Uterine smooth muscle cell (primary cell): ENCODE measurements at places on chromosomes 3 and 15. TPM values are rescaled to one million over a fixed set of nuclear protein-coding genes. Genes with fewer than 3 reads are reported as not detected.

Gene ZNF660
- total RNA-seq = 0.55 and 1.7 TPM in 2 replicates

Gene MED12L
- total RNA-seq = 0.25 and 0.33 TPM in 2 replicates

Gene UPK1B
- not detected in 2 replicates for total RNA-seq

Gene ROPN1
- not detected in 2 replicates for total RNA-seq

Gene SLC24A5
- total RNA-seq = not detected in 2 replicates

Gene SNTN
- not detected in 2 replicates for total RNA-seq

Gene KBTBD13
- total RNA-seq = not detected in 2 replicates

Gene RPP25
- 2.1 and 2.9 TPM in 2 replicates for total RNA-seq

Gene SLC12A1
- not detected in 2 replicates for total RNA-seq

Gene FBN1
- 481 and 802 TPM in 2 replicates for total RNA-seq

Gene UQCC5
- 1.8 and 12.6 TPM in 2 replicates for total RNA-seq

Gene TOPAZ1
- under 0.01 TPM in 1 of 2 replicates, not detected in the other for total RNA-seq

Gene C3orf18
- 12.9 and 20.2 TPM in 2 replicates for total RNA-seq

Gene CERS3
- total RNA-seq = not detected in 2 replicates

Gene CLSTN2
- 0.50 and 1.00 TPM in 2 replicates for total RNA-seq

Gene TM4SF18
- total RNA-seq = 0.22 and 0.37 TPM in 2 replicates

Gene SMARCC1
- total RNA-seq = 31.4 and 33.7 TPM in 2 replicates

Gene DUOX1
- total RNA-seq = not detected in 2 replicates

Gene CIDEC
- 0.12 TPM in 1 of 2 replicates, not detected in the other for total RNA-seq

Gene CATSPER2
- 2.1 and 2.9 TPM in 2 replicates for total RNA-seq

Gene IGSF10
- 0.33 and 0.37 TPM in 2 replicates for total RNA-seq

Gene SLC22A13
- 0.22 and 0.25 TPM in 2 replicates for total RNA-seq

Gene CPA3
- not detected in 2 replicates for total RNA-seq

Gene DIS3L
- total RNA-seq = 26.0 and 27.6 TPM in 2 replicates

Gene RGMA
- total RNA-seq = 0.22 and 0.50 TPM in 2 replicates

Gene GOLGA8T
- total RNA-seq = not detected in 2 replicates

Gene TBC1D5
- total RNA-seq = 87.5 and 103 TPM in 2 replicates

Gene SPSB4
- not detected in 2 replicates for total RNA-seq

Gene SMCO1
- total RNA-seq = not detected in 2 replicates

Gene PIGX
- total RNA-seq = 19.6 and 35.7 TPM in 2 replicates

Gene SLC12A8
- 3.2 and 6.9 TPM in 2 replicates for total RNA-seq

Gene ANKUB1
- total RNA-seq = not detected in 2 replicates
